Caco-2 (cell line): ENCODE measurements at places on chromosomes 5 and 9. TPM values are rescaled to one million over a fixed set of nuclear protein-coding genes. Genes with fewer than 3 reads are reported as not detected.

ARRDC1 gene
- 61.1 and 66.6 TPM in 2 replicates for total RNA-seq

ESM1 gene
- total RNA-seq = not detected in 2 replicates

CRB2 gene
- total RNA-seq = 0.34 and 0.56 TPM in 2 replicates

LHFPL2 gene
- total RNA-seq = 44.0 and 49.7 TPM in 2 replicates

PLPP7 gene
- 0.11 TPM in 1 of 2 replicates, not detected in the other for total RNA-seq

GABRA1 gene
- total RNA-seq = not detected in 2 replicates

DRD1 gene
- not detected in 2 replicates for total RNA-seq

CCIN gene
- total RNA-seq = not detected in 2 replicates

ABO gene
- total RNA-seq = not detected in 2 replicates

EIF4EBP3 gene
- total RNA-seq = 7.6 and 8.0 TPM in 2 replicates

SLC6A18 gene
- not detected in 2 replicates for total RNA-seq

SPATA9 gene
- 0.34 TPM in 1 of 2 replicates, not detected in the other for total RNA-seq

PCDHGA9 gene
- total RNA-seq = 2.8 and 4.4 TPM in 2 replicates

NUTM2F gene
- not detected in 2 replicates for total RNA-seq

PCDHB4 gene
- total RNA-seq = not detected in 2 replicates

PTPN3 gene
- 12.1 and 12.4 TPM in 2 replicates for total RNA-seq

PCDHGA8 gene
- total RNA-seq = 0.14 and 0.18 TPM in 2 replicates

FAM200C gene
- 3.2 TPM in 2 replicates for total RNA-seq

ATOSB gene
- total RNA-seq = 5.8 and 6.4 TPM in 2 replicates

GALNT10 gene
- 23.4 and 25.6 TPM in 2 replicates for total RNA-seq

ECSCR gene
- not detected in 2 replicates for total RNA-seq

NKD2 gene
- 13.6 and 17.7 TPM in 2 replicates for total RNA-seq

CD274 gene
- 0.67 TPM in 1 of 2 replicates, not detected in the other for total RNA-seq

ORM2 gene
- 45.5 and 46.0 TPM in 2 replicates for total RNA-seq

RPL7A gene
- total RNA-seq = 1,995 and 2,182 TPM in 2 replicates

FRMD3 gene
- 0.12 TPM in 1 of 2 replicates, not detected in the other for total RNA-seq

GTF2H2C gene
- total RNA-seq = 44.8 and 52.9 TPM in 2 replicates

PDCD1LG2 gene
- not detected in 2 replicates for total RNA-seq

SPINK4 gene
- total RNA-seq = 0.97 and 2.1 TPM in 2 replicates

RABGAP1 gene
- total RNA-seq = 52.1 and 55.4 TPM in 2 replicates

FOXD4 gene
- 0.56 and 0.93 TPM in 2 replicates for total RNA-seq

CDX1 gene
- 0.29 and 0.65 TPM in 2 replicates for total RNA-seq

IL31RA gene
- not detected in 2 replicates for total RNA-seq

BTNL3 gene
- 0.14 TPM in 1 of 2 replicates, not detected in the other for total RNA-seq

GABBR2 gene
- 0.23 and 0.44 TPM in 2 replicates for total RNA-seq

NRG2 gene
- 0.59 TPM in 1 of 2 replicates, not detected in the other for total RNA-seq

TMEM174 gene
- not detected in 2 replicates for total RNA-seq

ANKRD31 gene
- total RNA-seq = 0.66 and 0.79 TPM in 2 replicates

MAMDC4 gene
- 8.8 and 10.8 TPM in 2 replicates for total RNA-seq

UBLCP1 gene
- 23.0 and 23.2 TPM in 2 replicates for total RNA-seq

RNF180 gene
- total RNA-seq = 0.23 and 0.61 TPM in 2 replicates

MPDZ gene
- 0.23 TPM in 1 of 2 replicates, not detected in the other for total RNA-seq

SARDH gene
- total RNA-seq = 0.36 and 0.37 TPM in 2 replicates

TMC1 gene
- total RNA-seq = not detected in 2 replicates

PKD2L2 gene
- total RNA-seq = not detected in 2 replicates

SPATA6L gene
- total RNA-seq = 1.4 and 2.4 TPM in 2 replicates

MED10 gene
- 48.6 and 50.6 TPM in 2 replicates for total RNA-seq

MSX2 gene
- 59.7 and 64.4 TPM in 2 replicates for total RNA-seq

TXNDC8 gene
- total RNA-seq = not detected in 2 replicates

RLN2 gene
- 1.9 and 3.4 TPM in 2 replicates for total RNA-seq
